Activated naive CD8-positive, alpha-beta T cell treated with anti-CD3 and anti-CD28 coated beads, Interleukin-2, amount 10 ng/mL, durations not matched to agents 7 days and 5 days (primary cell): ENCODE measurements at places on chromosomes 11 and 22. TPM values are rescaled to one million over a fixed set of nuclear protein-coding genes. Genes with fewer than 3 reads are reported as not detected.
A peak's percentile ranks its signal among the peaks of the same experiment; 100 is the strongest.

UBQLNL gene
- 0.30 TPM for total RNA-seq

SDHD gene
- 87.2 TPM for total RNA-seq

DNA sequence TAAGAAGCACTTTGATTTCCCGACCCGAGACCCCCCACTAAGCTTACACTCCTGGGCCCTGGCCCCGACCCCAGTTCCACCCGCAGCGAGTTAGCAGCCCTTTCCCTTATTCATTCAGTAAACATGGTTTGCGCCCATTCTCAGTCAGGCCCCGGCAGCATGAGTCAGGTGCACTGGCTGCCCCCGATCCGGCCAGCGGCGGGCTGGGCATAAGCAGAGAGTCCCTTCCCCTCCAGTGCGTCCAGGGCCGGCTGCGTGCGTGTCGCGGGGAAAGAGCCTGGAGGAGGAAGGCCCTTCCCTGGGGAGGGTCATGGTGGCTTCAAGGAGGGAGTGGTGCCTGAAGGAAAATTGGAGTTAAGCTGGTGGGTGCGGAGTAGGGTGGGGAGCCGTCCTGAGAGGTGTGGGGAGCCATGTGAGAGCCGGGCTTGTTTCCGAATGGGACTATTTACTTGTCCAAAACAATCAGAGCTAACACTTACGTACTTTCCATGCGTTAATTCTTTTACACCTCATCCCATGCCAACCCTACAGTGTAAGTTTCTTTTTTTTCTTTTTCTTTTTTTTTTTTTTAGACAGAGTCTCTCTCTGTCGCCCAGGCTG lies 657 bp downstream of the IGHMBP2 start:
- peak overlapping the region; percentile 90 for H3K27ac ChIP-seq
- H3K36me3 ChIP-seq = peaks cover 1% of the 10 kb centered on the region
- H3K4me1 ChIP-seq = peaks cover 29% of the 10 kb centered on the region
- H3K4me3 ChIP-seq = peak overlapping the region; percentile 96
- no peaks in the 10 kb centered on the region for H3K27me3 ChIP-seq

DNA sequence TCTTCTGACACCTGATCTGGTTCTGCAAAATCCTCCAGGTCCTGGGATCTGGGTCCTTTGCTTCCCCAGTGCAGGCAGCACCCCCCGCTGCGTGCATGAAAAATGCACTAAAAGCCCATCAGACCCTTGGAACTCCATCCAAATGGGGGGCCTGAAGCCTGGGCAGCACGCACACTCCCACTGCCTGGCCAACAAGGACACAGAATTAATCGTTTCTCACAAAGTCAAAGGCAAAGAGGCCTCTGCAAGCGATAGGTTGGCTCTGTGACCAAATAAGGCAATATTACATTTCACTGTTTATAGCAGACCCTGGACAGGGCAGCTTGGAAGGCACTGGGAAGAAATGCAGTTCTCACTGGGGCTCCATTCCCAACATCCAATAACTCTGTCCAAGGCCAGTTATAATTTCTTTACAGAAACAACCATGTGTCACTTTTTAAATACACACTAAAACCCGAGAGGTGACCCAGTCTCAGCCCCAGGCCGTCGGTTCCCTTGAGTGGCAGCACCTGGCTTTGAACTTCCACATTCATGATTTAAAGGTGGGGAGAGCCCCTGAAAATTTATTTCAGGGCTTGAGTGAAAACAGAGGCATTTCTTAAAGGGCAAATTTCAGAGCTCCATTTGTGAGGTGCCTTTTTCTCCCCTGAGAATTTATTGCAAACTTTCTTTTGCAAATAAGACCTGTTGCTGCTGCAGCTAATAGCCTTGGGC lies 114.4 kb upstream of the ANO1 start:
- H3K4me3 ChIP-seq = no peak overlapping the region
- H3K36me3 ChIP-seq = no peaks in the 10 kb centered on the region
- H3K27ac ChIP-seq = no peak overlapping the region
- no peak for DNase-seq
- no peaks in the 10 kb centered on the region for H3K4me1 ChIP-seq
